Astrocyte of the cerebellum (primary cell): ENCODE measurements at places on chromosomes 3 and 15.

- DNase-seq: no peak
Observed at GRCh38 chr3:96294143-96294542, 520.3 kb upstream of the EPHA6 start.

GRCh38 chr3:48058091-48058490 lies 41.9 kb upstream of the MAP4 start:
- no peak for DNase-seq

DNA sequence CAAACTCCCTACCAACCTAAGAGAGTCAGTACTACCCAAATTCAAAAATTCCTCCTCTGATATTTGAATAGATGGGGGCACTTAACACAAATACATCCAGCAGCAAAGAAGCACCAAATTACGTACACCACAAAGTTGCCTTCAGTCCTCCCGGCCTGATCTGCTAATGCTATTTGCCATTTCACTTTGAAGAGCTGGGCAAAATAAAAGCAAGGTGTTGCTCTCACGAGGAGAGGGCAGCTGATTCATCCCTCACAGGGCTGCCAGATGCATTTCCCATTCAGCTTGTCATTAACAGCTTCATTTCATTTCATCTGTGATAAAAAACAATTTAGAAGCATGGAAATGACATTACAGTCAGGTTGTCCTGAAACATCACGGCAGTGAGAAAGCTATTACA lies 283.4 kb upstream of the VEPH1 start:
- no peak for DNase-seq

GRCh38 chr3:126535636-126536035 lies 11.7 kb downstream of the CHST13 start:
- DNase-seq: no peak

GRCh38 chr15:48643206-48643605 lies 2.3 kb downstream of the FBN1 start:
- no peak for DNase-seq

- no peak for DNase-seq
Observed at GRCh38 chr15:54045397-54045796, 67.2 kb downstream of the UNC13C start.

- DNase-seq: no peak
Observed at GRCh38 chr15:95868970-95869369, 461.5 kb upstream of the NR2F2 start.

DNA sequence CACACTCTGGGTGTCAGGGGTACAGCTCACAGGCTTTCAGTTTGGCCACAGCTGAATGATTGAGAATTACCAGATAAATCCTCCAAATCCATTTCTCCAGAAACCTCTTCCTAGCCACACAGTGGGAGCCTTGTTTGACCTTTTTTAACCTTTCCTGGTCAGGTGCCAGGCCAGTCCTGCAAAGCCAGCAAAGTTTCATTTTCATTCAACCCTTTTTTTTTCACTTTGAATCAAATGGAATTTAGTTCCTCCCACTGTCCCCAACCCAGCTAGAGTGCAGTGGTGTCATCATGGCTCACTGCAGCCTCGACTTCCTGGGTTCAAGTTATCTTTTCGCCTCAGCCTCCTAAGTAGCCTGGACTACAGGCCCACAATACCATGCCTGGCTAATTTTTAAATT lies 67.8 kb downstream of the NSUN3 start:
- no peak for DNase-seq

DNA sequence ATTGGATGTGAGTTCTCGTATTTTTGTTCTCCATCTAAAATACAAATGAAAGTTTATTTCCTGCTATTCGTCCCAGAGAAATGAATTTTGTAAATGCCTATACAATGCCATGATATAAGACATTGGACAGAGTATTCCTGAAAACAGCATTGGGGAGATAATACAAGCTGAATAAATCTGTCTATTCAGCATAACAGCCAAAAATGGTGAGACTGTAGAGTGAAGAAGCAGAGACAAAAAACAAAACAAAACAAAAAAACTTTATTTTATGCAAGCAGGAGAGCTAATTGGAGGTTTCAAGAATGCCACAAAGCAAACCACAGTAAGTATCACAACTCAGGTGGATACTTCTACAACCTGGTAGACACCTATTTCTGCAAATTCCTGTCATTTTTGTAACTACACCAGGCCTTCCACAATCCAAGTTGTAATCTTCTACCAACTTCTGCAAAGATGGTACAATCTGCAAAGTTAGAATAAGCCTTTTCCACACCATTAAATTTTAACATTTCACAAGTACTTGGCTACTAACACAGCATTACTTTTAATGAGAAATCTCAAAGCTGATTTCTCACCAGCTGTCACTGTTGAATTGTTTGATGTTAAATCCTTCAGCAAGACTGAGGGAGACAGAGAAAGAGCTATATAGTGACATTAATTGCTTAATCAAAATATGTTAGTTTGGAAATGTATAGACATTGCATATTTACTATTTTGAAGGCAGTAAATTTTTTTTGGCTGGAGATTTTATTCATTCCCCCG lies 163.1 kb downstream of the CLSTN2 start:
- DNase-seq: no peak

GRCh38 chr15:101068961-101069653 lies 149.9 kb downstream of the LRRK1 start:
- no peak for DNase-seq

DNA sequence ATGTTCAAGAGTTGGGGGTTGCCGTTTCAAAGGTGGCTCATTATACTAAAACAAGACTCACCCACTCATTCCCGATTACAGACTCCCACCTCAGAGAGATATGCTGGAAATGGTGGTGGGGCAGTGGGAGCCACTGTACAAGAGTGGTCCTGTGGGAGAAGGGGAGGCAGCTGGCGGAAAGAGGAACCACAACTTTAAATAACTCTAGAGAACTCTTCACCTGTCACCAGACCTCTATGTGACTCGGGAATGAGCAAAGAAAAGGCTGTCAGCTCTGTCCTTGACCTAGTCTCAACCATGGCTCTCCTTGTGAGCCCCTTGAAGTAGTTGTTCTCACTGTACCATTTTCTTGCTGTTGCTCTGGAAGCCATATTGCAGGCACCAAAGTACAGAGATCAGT lies 293.8 kb downstream of the CHST2 start:
- no peak for DNase-seq

GRCh38 chr3:11592445-11593298 lies 51.0 kb downstream of the VGLL4 start:
- no peak for DNase-seq

- DNase-seq: no peak
Observed at GRCh38 chr3:71758091-71758490, 4.4 kb downstream of the GPR27 start.

DNA sequence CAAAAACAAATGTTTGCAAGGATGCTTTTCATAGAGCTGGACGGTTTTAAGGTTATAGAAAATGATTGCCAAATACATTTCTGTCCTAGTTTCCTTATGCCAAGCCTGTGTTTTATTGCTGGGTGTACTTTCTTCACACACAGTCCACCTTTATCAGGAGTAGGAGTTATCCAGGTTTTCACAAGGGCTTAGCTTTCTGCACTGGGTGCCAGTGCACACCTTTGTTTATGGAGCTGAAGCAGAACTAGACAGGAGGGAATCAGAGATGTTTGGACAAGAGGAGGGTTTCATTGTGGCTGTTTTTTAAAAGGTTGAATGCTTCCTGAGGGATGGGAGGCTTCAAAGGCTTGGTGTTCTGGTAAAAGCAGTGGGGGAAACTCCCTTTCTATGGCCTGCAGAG lies 29.5 kb upstream of the FAM3D start:
- no peak for DNase-seq

GRCh38 chr3:129123314-129124060 lies 1.9 kb upstream of the RAB43 start:
- no peak for DNase-seq

GRCh38 chr15:70152070-70152480 lies 54.4 kb upstream of the TLE3 start:
- DNase-seq: no peak

DNA sequence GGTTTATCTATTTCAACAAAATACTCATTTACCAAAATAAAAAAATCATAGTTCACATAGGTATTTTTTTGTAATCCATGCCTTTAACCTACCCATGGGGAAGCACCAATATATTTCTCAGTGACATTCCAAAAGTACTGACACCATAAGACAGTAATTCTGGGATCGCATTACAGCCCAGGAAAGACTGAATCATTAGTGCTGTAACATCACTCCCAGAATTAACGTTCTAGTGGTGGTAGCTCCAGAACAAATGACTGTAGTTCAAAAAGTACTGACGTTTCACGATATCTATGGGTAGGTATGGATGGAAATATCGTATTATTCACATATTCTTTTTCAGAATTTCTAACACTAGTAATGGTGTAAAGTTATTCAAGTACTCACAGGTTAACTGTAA lies 54.3 kb upstream of the NEK10 start:
- peak; percentile 6 for DNase-seq

DNA sequence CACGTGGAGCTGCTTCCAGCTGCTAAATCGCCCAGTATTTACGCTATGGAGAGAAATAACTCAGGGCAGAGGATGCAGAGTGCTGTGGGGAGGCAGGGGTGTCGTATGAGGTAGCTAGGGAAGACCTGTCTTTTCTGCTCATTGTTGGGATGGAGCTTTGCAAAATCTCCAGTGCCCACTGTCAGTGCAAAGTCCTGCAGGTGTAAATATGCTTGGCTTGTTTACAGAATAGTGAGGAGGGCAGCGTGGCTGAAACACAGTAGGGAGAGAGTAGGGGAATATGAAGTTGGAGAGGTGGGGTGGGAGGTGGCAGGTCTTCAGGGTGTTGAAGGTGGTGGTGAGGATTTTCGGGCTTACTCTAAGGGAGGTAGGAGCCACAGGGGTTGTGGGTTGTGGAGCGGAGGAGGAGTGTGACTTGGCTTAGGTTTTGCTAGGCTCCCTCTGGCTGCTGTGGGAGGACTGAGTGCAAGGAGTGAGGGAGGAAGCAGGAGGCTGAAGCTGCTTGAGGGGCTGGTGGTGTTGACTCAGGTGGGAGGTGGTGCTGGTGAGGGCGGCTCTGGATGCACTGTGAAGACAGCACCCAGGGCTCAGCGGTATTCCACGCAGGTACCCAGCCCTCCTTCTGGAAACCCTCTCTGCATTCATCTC lies 125.7 kb downstream of the FBLN2 start:
- DNase-seq: no peak

- DNase-seq: no peak
Observed at GRCh38 chr3:88987776-88988175, 119.6 kb upstream of the EPHA3 start.

DNA sequence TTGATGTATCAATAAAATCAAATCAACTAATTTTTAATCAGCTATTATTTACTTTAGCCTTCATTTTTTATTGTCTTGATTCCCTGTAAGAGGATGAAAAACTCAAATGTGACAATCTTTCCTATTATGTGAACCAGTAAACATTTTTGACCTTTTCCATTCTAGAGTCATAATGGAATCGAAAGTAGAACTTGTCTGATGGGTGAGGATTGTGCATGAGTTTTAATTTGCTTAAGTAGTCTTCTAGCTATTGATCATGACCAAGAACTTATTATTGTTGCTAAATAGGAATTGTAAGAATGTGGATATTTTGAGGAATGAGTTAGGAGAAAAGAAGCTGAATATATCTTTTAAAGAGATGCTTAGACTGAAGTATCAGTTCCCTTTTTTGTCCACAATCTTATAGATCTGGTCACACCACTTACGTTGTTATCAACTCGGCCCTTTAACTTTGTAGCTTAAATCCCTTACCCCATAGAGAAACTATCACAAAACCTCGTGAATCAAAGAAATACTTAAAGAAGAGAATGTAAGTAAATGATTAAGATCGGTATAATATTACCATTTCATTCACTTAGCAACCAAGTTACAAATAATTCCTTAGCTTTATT lies 147.3 kb downstream of the TP63 start:
- DNase-seq: no peak

DNA sequence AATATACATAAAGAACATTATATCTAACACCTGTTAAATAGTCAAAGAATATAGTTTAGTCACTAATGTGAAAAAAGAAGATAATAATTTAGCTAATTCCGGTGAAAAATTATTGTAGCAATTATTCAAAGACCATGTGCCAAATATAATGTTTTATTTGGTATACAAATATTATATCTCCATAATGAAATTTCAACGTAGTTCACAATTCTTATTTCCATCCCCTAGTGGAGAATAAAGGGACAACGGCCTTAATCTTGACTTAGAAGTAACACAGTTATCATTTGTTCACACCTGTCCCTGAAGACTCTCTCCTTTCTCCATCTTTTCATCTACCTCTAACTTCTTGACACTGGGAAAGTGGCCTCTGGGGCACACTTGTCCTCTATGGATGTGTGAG lies 213.4 kb downstream of the ERC2 start:
- no peak for DNase-seq

DNA sequence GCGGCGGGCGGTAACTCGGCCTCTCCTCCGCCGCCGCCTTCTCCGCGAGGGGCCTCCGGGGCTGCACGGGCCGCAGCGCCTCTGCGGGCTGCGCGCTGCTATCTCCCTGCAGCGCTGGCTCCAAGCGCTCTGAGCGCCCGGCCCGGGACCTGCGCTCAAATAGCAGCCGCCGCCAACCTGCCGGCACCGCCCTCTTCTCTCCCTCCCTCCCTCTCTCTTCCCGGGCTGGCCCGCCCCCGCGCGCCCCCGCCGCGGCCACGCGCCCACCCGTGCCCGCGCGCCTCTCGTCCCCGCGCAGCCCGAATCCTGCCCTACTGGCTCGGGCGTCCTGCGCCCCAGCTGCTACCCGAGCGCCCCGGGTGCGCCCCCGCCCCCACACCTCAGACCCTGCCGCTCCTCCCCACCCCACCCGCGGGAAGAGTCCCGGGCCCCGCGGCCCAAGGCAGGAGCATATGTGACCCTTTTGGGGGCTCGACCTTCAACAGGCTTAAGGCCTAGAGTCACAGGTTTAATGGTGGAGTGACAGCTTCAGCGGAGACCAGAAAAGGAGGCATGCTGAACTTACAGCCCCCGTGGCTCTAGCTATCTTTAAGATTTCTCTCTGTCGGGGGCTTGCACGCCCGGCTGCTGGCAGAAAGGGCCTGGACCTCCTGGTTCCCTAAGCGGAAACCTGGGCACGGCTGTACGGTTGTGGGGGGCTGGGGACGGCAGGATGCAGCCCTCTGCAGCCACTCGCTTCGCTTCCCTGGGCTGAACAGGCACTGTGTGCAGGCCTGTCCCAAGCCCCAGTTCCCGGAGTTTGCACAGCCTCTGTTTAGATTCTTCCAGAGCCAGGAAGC lies at the start of gene CACNA2D2:
Gene CACNA2D2, minus strand, starts transcription at position 131 of the 839 bp plus-strand sequence. CDS start 211 bp downstream, outside the sequence.
- no peak for DNase-seq

DNA sequence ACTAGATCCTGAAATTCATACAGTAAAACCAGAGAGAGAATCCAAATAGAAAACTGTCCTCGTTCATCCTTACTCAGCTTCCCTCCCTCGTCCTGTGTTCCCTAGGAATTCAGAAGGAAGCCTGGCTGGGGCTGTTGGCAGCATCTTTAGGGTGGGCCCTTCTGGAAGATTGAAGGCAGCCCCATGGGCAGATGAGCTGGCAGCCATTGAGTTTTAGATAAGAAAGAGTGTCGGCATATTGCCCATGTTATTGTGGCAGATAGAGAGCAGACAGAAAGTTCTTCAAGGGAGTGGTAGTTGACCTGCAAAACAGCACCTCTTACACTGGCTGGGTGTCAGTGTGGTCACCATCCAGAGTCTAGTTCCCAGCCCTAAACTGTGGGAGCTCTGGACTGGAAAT lies 23.5 kb downstream of the TMOD2 start:
- DNase-seq: no peak
